ENCODE measurements at places on chromosomes 2 and 18.

DNA sequence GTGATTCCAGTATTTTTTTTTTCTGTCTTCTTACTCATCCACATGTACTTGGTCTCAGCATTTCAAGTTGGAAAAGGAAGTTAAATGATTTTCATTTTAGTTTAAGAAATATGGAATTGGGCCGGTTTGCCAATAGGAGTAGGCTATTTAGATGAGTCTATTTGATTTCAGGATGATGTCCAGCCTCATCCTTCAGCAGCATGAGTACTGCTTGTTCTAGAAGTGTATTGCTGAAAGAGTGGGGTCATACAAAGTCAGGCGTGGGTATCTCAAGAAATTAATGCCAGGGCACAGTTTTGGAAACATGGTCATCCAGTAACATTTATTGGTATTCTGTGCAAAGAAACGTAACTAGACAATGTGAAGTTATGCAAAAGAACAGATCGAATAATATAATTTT, 44.9 kb upstream of the MSTN start:
- DNase-seq, result no peak

DNA sequence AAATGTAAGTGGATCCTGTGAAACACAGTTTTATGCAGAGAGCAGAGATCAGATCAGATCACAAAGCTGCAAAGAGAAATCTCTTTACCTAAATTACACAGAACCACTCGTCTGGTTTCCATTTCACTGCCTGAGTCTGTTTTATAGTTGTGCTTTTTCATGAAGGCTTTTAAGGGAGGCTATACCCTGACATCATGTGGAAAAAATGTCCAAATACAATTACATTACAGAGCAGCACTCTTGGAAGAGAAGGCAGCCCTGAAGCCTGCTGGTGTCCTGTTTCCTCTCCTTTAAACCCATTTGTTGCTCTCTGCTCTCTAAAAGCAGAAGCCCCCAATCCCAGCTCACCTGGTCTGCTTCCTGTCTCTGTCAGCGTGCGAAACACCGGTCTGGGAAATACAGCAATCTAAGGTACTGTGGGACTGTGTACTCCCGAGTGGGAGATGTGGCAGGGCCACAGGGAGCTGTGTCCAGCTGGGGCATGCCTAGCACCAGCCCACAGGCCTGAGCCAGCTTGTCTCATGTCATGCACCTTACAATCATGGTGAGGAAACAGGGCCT, 24.8 kb upstream of the ZFP36L2 start:
- DNase-seq, result peak; percentile 43

DNA sequence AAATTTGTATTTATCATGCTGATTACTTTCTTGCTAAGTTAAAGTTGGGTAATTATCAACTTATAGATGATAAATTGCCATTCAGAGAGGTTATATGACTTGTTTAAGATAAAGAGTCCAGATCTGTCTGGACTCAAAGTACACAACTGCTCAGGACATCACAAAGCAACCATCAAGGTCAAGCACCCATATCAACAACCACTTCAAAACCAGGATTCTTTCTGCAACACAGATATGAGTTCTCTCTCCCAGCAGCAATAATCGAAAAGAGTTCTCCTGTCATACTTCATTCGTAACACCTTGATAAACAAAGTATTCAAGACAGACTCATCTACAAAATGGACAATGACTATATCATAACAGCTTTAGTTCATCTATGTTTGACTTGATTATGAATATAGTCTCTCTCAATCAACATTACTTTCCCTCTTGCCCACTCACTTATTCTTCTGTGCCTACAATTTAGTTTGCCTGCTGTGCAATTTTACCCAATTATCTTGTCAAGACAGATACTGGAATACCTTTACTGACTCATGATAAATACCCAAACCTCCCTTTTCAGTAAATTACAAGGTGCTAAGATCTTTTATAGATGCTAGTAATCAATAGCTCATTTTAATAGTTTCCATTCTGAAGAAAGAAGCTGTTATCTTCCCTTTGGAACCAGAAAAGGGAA, 281.8 kb downstream of the NBAS start:
- DNase-seq, result no peak

DNA sequence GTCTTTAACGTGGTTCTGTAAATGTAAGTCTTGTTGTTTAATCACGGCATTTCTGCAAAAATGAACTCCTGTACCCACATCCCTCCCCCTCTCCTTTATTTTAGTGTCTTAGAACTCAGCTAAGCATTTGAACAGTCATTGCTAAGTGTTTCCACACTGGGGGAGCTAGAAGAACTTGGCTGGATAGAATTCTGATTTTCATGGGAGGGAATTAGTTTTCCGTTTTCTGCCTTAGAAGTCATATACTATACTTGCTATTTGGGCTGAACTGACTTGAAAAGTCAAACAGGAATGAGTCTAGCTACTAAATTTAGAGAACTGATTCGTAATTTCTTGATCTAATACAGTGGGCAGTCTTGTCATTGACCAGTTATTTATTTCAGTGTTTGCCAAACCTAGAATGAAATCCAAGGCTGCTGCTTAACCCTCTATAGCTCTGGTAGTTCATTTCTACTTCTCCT, 61.1 kb downstream of the FMNL2 start:
- no peak for DNase-seq

GRCh38 chr2:48105848-48106247, 199.6 kb upstream of the FBXO11 start:
- DNase-seq, result no peak

DNA sequence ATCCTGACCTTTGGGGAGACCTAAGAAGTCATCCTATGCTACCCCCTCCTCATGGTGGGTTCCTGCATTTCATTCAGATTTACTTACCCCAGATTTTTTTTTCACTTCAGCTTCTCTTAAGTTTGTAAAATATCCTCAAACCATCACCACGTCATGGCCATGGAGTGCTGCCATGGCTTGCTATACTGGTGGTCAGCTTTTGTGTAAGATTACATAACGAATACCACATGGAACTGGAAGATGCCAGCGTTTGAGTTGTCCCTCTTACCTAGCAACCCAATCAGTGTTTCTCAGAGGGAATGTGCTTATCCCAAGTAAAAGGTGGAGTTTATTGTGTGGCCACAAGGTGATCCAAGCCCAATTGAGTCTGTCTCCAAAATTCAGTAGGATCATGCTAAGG, 148.6 kb upstream of the ALPP start:
- no peak for DNase-seq

DNA sequence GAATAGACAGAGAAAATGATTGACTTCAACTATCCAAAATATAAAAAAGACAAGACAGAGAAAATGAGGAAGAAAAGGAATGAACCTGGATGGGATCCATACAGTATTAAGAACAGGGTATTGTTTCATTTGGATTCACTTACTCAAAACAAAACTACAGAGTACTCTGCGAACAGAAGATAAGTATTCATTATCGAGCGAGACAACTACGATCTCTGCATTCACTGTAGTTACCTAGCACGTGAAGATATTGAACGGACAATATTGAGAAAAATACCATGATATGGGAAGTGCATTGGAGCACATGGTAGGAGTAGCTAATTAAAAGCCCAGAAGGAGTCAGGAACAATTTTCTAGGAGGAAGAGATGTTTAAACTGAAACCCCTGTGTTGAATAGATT, 1.0 kb upstream of the ORC2 start:
- no peak for DNase-seq

- no peak for DNase-seq
Measured at GRCh38 chr2:209662021-209662420, 109.6 kb upstream of the UNC80 start.

- no peak for DNase-seq
Measured at GRCh38 chr2:205180730-205181129, 501.6 kb upstream of the NRP2 start.

DNA sequence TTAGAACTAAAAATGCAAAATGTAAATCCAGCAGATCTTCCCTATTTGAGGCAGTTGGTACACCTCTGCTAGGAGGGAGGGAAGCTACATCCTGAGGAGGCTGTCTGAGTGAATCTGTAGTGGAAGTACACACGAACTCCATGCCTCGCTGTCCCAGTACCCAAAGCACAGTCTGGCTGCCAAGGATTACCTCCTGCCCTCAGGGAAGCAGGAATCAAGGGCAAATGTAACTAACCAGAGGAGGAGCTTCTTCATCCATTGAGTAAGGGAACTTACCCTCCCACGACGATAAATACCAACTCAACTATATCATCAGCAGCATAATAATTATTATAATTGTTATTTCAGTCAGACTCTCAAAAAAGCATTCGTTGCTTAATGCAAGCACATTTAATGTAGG, 2.1 kb downstream of the DHRS9 start:
- DNase-seq, result no peak

DNA sequence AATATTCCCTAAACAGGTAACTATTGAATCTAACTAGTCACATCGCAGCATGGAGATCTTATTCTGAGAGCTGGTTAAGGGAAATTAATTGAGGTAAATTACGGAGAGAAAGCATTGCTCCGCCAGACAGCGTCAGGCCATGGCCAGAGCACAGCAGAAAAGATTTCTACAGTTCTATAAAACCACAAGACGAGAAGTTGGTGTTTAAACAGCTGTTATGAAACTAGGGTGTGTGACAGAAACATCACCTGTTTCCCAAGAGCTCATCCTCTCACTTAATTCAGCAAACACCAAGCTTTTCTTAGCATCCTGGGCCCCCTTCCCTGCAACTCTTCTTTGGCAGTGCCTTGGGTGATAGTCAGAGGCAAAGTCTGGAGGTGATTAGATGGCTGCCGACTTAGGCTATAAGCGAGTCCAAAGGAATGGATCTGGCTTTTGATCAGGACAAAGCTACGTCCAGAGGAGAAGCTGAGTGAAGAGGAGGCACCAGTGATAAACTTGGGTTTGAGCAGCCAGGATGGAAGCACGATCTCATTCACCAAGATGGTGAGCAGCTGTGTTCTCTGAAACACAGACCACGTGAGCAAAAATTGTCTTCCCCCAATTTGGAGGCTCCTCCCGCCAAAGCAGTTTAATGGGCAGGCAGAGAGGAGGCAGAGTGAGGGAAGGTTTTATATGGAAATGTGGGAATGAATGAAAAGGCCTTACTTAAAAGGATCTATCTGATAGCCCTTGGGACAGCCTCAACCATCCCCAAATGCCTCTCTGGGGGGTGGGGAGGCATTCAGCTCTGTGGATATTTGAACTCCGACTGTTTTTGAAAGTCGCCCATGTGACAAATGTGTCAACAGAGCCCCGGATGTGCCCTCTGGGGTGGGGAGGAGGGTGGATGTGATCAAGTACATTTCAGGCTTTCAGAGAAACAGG, 57.8 kb downstream of the PKDCC start:
- DNase-seq, result no peak

- DNase-seq, result no peak
Measured at GRCh38 chr2:26316041-26316440, 29.9 kb upstream of the SELENOI start.

DNA sequence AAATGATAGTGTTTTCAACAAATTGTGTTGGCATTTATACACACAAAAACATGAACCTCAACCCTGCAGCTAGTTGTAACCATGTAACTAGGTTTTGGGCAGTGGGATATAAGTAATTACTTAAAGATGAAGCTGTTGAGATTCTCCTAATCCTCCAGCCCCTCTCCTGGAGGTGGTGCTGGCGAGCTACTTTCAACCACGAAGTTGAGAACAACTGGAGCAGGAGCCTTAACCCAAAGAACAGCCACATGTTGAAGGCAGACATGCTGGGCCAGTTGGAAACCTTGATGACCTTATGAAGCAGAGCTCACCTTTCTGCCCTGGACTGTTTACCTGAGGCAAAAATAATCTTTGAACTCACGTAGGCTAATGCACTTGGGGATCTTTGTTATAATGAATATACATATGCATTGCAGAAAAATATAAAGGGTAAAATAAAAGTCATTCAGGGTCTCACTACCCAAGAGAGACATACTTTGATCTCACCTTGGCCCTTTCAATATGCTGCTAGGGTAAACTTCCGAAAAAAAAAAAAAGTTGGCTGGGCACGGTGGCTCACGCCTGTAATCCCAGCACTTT, 89.6 kb upstream of the NPAS2 start:
- no peak for DNase-seq

DNA sequence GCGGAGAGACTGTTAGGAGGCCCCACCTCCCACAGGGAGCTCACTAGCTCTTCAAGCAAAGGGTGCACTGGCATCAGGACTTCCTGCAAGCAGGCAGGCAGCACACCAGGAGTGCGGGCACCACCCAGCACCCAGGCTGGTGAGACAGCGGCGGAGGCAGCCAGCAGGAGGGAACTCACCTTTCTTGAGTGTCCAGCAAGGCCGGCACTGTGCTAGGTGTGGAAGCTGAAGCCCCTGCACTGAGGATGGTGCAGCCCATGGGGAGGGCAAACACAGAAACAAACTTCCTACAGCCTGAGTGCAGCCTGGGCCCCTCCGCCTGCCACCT, 100.7 kb upstream of the ID2 start:
- DNase-seq, result no peak

DNA sequence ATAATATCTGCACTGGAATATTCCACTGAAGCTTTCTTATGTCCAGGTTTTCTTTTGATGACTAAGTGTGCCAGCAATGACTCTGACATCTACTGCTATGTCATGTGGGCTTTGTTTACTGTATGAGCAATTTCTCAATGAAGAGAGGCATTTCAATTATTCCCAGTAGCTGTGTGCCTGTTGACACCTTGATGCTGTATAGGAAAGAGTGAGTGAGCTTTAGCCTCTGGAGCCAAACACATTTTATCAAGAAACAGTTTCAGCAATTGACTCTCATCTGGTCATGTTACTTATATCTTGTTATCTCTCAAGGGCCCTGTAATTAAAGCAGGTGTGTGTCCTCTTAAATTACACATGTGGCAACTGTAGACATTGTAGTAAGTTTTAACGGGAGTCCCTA, 493.2 kb upstream of the FANCL start:
- no peak for DNase-seq

GRCh38 chr2:152529420-152530115, 187.7 kb downstream of the PRPF40A start:
- no peak for DNase-seq

DNA sequence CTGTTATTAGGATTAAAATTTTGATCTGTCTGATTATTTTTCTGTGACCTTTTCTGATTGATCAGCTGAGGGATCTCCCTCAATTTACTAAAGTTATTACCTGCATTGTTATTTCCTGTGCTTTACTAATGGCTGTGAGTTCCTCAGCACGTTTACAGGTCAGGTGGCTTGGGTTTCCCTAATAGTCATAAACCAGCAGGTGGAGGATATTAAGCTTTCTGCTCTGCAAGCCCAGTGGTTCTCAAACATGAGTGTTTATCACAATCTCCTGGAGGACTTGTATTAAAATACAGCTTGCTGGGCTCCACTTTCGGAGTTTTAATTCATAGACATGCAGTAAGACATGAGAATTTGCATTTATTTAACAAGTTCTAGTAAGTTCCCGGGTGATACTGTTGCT, 22.4 kb upstream of the UGP2 start:
- no peak for DNase-seq

DNA sequence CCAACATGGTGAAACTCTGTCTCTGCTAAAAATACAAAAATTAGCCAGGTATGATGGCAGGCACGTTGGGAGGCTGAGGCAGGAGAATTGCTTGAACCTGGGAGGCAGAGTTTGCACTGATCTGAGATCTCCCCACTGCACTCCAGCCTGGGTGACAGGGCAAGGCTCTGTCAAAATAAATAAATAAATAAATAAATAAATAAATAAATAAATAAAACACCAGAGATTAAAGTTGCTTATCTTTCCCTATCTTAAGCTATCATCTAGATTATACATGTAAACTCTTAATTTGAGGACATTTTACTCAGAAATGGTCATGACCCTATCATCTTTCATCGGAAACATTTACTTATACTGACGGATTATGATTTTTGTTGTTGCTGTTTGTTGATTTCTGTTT, 373.2 kb downstream of the GALNT13 start:
- no peak for DNase-seq

GRCh38 chr2:142714600-142714999, 162.9 kb upstream of the KYNU start:
- no peak for DNase-seq
